ENCODE measurements at places on chromosomes 3 and 15.

GRCh38 chr3:190319660-190320059 lies 2.6 kb downstream of the CLDN1 start:
- no peak for DNase-seq

GRCh38 chr3:126392246-126392645 lies 2.5 kb upstream of the CFAP100 start:
- no peak for DNase-seq

GRCh38 chr3:138898301-138898700 lies 48.6 kb downstream of the FOXL2 start:
- no peak for DNase-seq

DNA sequence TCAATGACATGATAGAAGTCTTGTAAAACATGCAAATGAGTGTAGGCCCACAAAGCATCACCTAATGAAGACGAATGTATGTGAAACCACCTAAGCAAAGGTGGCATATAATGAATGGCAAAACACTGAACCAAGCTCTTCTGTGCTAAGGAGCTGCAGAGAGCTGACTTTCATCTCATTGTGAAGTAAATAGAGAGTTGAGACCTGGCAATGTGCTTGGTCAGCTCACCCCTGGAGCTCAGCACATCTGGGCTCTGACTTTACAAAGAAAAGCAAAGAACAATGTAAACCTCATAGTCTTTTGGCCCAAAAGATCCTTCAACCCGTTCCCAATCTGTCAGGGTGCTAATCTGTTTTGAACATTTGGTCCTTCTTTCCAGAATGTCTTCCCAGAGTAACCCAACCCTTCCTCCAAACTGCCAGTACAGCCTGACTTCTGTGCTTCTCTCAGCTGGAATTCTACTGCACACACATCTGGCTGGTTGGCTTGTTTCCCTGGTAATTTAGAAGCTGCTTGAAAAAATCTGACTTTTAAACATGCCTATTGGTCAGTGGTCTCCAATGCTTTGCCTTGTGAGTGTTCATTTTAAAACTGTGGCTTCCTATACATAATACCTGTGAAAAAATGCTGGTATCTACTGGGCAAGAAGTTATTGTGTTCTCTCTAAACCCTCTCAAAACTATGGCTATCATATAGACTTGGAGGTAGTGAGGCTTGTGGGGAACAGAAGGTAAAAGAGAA lies 101.7 kb downstream of the CD200R1L start:
- peak; percentile 12 for DNase-seq

DNA sequence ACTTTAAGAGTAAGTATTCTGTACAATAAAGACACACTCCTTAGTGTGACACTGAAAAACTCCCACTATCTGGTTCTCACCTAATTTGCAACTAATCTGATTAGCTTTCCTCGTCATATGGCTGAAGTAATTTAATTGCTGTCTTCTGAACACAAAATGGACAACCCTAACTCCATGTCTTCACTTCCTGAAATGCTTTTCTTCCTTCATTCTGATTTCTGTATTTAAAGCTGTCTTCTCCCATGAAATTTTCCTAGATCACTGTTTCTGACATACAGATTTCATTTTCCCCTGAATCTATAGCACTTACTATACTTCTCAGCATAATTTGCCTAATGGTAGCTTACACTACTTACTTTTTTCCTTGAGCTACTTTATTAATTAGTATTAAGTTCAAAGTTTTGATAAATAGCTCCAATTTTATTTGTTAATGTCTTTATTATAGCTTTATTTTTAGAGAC lies 6.3 kb downstream of the CCPG1 start:
- no peak for DNase-seq

GRCh38 chr15:85404176-85404917 lies 23.9 kb downstream of the AKAP13 start:
- DNase-seq = no peak

DNA sequence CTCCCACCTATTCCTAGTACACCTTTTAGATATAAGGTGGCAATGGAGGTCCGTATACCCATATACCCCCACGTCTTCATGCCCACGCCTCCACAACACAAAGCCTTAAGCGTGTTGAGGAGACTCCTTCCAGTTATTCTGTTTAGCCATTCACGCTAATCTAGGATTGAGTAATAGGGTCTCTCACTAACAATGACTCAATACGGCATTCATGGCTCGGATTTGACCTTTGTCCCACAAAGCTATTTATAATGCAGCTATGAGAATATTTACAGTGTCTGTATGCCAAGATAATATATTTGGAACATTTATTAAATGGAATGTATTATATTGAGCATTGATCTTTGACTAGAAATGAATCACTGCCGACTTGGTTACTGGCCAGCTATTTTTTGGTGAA lies 215.8 kb downstream of the KCNH8 start:
- no peak for DNase-seq

DNA sequence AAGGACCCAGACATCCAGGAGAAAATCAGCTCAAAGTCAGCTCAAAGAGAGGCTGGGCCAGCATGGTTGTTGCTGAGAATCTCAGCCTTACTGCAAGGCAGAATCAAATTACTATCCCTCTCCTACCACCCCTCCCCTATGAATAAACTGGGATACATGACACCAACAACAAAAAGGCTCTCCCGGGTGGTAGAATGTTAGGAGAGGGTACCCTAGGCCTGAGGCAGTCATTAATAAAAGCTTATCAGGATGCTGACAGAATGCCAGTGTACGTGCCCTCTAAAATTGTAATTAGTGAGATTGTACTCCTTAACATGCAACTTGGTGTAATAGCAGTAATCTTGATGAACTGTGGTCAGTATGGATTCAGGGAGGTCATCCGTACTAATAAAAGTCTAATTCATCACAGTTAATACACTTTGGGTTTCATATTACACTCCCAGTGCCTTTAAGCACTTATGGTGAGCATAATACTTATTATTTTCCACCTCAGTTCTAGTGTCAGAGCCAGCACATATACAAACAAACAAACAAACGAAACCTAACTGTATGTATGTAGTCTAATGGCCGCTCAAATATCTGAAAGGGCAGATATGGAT lies 76.5 kb downstream of the B3GALNT1 start:
- DNase-seq = no peak
